ENCODE measurements at places on chromosomes 3 and 15. TPM values are rescaled to one million over a fixed set of nuclear protein-coding genes. Genes with fewer than 3 reads are reported as not detected.

Gene OSBPL10
- total RNA-seq, result 5.4 TPM

DNA sequence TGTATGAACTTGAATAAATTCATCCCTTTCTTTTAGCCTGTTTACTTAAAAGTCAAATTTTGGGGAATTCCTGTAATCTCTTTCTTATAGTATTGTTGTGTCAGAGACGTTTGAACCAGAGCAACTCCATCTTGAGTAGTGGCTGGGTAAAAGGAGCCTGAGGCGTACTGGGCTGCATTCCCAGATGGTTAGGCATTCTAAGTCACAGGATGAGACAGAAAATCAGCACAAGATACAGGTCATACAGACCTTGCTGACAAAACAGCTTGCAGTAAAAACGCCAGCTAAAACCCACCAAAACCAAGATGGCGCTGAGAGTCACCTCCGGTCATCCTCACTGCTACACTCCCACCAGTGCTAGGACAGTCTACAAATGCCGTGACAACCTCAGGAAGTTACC, 94.5 kb downstream of the P3H2 start:
- no peaks in the 10 kb centered on the region for H3K36me3 ChIP-seq
- no peak for DNase-seq
- H3K27ac ChIP-seq, result no peak overlapping the region
- no peak overlapping the region for H3K4me3 ChIP-seq
- H3K27me3 ChIP-seq, result peaks cover 46% of the 10 kb centered on the region

- H3K4me1 ChIP-seq, result no peaks in the 10 kb centered on the region
- no peak overlapping the region for H3K4me3 ChIP-seq
- no peak overlapping the region for H3K27ac ChIP-seq
- no peaks in the 10 kb centered on the region for H3K36me3 ChIP-seq
- H3K27me3 ChIP-seq, result peaks cover 3% of the 10 kb centered on the region
Measured at GRCh38 chr3:134330883-134331810, 43.1 kb downstream of the AMOTL2 start.

GRCh38 chr3:56303487-56303886, 164.8 kb downstream of the ERC2 start:
- H3K4me3 ChIP-seq, result no peak overlapping the region
- peaks cover 40% of the 10 kb centered on the region for H3K27me3 ChIP-seq
- H3K4me1 ChIP-seq, result no peaks in the 10 kb centered on the region

DNA sequence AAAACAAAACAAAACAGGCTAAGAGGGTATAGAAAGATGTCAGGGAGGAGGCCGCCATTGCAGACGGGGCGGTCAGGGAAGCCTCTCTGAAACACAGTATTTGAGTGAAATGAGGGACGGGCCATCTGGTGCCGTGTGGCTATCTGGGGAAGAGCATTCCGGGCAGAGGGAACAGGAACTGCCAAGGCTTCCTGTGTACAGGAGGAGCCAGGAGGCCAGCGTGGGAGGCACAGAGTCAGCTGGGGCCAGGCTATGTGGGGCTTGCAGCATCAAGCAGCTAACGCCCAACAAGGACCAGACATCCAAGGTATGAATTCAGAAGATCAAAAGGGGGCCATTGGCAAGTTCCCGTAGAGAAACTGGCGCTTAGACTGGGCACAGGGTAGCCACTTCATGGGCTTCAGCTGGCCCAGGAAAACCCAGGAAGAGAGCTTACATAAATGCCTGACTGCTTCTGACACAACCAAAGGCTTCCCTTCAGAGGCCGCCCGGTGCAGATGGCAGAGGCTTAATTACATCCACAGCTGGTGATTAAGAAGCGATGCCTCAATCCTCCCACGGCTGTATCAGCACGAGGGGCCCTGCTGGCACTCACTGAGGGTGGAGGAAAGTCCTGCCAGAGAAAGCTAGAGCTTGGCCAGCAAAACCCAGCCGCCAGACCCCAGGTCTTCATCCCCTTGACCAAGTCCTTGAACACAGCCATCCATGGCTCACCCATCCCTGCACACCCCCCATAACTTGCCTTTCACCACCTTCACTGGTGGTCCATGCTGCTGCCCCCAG, 144.9 kb downstream of the MEGF11 start:
- no peak overlapping the region for H3K27ac ChIP-seq
- no peaks in the 10 kb centered on the region for H3K36me3 ChIP-seq
- no peaks in the 10 kb centered on the region for H3K27me3 ChIP-seq
- no peak for DNase-seq
- no peak overlapping the region for H3K4me3 ChIP-seq

DNA sequence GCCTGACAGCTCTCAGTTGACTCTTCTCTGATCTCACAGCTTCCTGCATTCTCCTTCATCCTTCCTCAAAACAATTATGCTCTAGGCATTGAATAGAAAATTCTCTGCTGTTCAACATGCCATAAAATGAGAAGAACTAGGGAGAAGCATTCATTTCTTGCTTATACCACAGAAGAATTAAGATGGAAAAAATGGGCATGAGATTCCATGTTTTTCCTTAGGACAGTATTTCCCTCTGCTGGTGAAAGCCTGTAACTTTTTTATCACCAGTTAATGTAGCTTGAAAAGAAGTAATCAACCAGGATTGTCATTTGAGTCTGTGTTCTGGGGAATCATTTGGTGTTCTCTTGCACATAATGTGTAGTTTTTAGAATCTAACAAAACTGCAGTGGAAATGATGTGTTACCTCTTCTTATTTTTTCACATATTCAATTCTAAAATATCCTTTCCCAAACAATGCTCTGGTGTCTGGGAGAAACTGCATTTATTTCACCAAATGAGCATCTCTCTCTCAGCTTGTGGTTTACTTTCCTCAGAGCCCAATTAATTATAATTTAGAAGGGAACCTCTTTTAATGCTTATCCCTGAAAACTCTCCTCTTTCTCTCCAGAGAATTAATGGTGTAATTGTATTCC, 92.8 kb upstream of the DCBLD2 start:
- no peaks in the 10 kb centered on the region for H3K36me3 ChIP-seq
- no peaks in the 10 kb centered on the region for H3K27me3 ChIP-seq
- DNase-seq, result no peak
- H3K4me1 ChIP-seq, result no peaks in the 10 kb centered on the region

- no peak overlapping the region for H3K27ac ChIP-seq
- H3K4me1 ChIP-seq, result no peaks in the 10 kb centered on the region
- H3K36me3 ChIP-seq, result no peaks in the 10 kb centered on the region
- no peak overlapping the region for H3K4me3 ChIP-seq
- peaks cover 57% of the 10 kb centered on the region for H3K27me3 ChIP-seq
Measured at GRCh38 chr3:157543501-157544035, 40.4 kb upstream of the VEPH1 start.

Gene SLC12A1
- not detected for total RNA-seq

DNA sequence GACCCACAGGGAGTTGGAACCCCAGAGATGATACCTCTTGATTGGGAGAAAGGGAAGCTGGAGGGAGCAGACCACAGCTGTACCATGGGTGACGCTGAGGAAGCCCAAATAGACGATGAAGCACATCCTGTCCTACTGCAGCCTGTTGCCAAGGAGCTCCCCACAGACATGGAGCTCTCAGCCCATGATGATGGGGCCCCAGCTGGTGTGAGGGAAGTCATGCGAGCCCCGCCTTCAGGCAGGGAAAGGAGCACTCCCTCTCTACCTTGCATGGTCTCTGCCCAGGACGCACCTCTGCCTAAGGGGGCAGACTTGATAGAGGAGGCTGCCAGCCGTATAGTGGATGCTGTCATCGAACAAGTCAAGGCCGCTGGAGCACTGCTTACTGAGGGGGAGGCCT, 201.1 kb downstream of the AKAP13 start:
- H3K27ac ChIP-seq, result peak overlapping the region; percentile 90
- DNase-seq, result peak; percentile 25
- peak overlapping the region; percentile 72 for H3K4me3 ChIP-seq
- H3K36me3 ChIP-seq, result peaks cover 45% of the 10 kb centered on the region
- no peaks in the 10 kb centered on the region for H3K27me3 ChIP-seq

DNA sequence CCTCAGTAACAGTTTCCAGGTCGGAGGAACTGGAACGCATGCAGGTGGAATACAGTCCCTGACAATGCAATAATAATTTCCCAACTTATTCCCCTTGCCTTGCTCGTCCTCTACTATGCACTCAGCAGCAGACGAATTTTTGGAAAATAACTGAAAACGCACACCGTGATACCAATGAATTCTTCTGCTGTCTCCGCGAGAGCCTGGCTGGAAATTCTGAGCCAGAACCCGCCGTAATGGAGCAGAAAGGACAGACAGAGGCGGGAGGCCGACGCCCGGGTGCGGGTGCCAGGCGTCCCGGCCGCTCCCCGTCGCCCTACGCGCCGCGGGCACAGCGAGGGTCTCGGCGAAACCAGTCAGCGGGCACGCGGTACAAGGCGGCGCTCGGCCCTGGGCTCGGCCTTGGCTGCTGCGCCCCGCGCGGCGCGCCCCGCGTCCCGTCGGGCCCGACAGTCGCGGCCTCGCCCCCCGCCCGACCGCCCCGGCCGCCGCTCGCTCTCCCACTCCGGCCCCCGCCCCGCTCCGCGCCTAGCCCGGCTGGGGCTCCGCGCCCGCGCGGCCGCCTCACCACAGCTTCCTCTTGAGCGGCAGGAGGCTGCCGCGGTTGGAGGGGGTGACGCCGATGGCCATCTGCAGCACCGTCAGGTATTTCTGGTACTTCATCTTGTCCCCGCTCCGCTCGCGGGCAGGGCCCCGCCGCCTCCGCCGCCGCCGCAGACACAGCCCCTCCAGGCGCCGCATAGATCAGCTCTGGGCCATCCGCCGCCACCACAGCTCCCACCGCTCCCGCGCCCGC, 114.5 kb upstream of the GOLGA8J start:
- no peak overlapping the region for H3K27ac ChIP-seq
- no peak for DNase-seq
- H3K4me1 ChIP-seq, result no peaks in the 10 kb centered on the region
- H3K4me3 ChIP-seq, result no peak overlapping the region
- H3K27me3 ChIP-seq, result peaks cover 68% of the 10 kb centered on the region
- peaks cover 2% of the 10 kb centered on the region for H3K36me3 ChIP-seq

- no peaks in the 10 kb centered on the region for H3K4me1 ChIP-seq
- no peak overlapping the region for H3K27ac ChIP-seq
- DNase-seq, result no peak
- peaks cover 18% of the 10 kb centered on the region for H3K27me3 ChIP-seq
- H3K4me3 ChIP-seq, result no peak overlapping the region
Measured at GRCh38 chr15:40247406-40247971, 8.6 kb downstream of the PAK6 start.

- DNase-seq, result no peak
- no peak overlapping the region for H3K27ac ChIP-seq
- H3K27me3 ChIP-seq, result peaks cover 39% of the 10 kb centered on the region
- peak overlapping the region; percentile 75 for H3K4me3 ChIP-seq
- peaks cover 24% of the 10 kb centered on the region for H3K4me1 ChIP-seq
Measured at GRCh38 chr3:156605686-156606605, 51.0 kb upstream of the SSR3 start.

- H3K4me1 ChIP-seq, result peaks cover 4% of the 10 kb centered on the region
- no peaks in the 10 kb centered on the region for H3K36me3 ChIP-seq
- DNase-seq, result no peak
- H3K27me3 ChIP-seq, result peaks cover 34% of the 10 kb centered on the region
- H3K4me3 ChIP-seq, result no peak overlapping the region
Measured at GRCh38 chr3:184538666-184539431, 22.7 kb upstream of the EPHB3 start.

- H3K27me3 ChIP-seq, result no peaks in the 10 kb centered on the region
- no peaks in the 10 kb centered on the region for H3K4me1 ChIP-seq
- no peak overlapping the region for H3K27ac ChIP-seq
- no peaks in the 10 kb centered on the region for H3K36me3 ChIP-seq
Measured at GRCh38 chr3:19392150-19392549, 243.8 kb downstream of the KCNH8 start.

DNA sequence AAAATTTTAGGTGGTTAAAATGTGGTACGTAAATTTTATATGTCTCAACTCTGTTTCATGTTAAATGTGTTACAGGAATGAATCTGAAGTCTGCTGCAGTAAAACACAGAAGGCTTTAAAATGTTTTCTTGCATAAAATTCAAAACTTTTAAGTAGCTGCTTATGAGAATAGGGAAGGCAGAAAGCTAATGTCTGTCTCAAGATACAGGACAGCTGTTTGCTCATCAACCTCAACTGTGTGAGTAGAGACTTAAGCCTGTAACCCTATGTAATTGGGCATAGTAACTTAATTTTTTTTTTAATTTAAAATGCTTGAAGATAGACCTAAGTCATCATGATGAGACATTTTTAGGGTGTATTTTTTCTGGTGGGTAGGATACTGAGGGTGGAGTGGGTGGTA, 38.9 kb downstream of the ZFAND6 start:
- H3K27ac ChIP-seq, result no peak overlapping the region
- H3K4me1 ChIP-seq, result peaks cover 39% of the 10 kb centered on the region
- H3K4me3 ChIP-seq, result no peak overlapping the region
- peaks cover 7% of the 10 kb centered on the region for H3K36me3 ChIP-seq
- H3K27me3 ChIP-seq, result no peaks in the 10 kb centered on the region
- DNase-seq, result no peak

- H3K27me3 ChIP-seq, result no peaks in the 10 kb centered on the region
- peak overlapping the region; percentile 99 for H3K27ac ChIP-seq
- DNase-seq, result no peak
Measured at GRCh38 chr3:9791790-9792404, 376 bp downstream of the TADA3 start.

Gene SMCO1
- total RNA-seq, result not detected

DNA sequence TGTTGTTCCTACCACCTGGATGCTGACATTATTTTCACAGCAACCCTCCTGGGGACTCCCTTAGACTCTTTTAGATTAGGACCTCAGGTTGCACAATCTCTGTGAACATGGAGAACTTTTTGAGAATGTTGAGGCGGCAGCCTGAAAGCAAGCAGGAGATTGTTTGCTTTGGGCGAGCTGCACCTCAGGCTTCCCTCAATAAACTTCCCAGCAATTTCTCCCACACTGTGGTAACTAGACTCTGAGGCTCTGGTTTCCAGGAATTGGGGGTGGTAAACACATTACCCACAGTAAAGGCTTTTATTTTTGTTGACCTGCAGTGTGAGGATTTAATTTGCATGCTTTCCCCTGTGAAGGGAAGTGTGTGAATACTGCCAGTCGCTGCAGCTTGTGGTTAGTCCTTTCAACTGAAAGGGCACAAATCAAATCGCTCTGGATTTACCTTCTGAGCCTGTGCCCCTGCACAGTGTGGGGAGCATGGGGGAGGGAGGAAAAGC, 35.2 kb upstream of the SIAH2 start:
- H3K27me3 ChIP-seq, result peaks cover 13% of the 10 kb centered on the region
- no peak overlapping the region for H3K4me3 ChIP-seq
- H3K27ac ChIP-seq, result no peak overlapping the region
- DNase-seq, result no peak
- peaks cover 6% of the 10 kb centered on the region for H3K4me1 ChIP-seq
- H3K36me3 ChIP-seq, result no peaks in the 10 kb centered on the region

Gene PTH1R
- not detected for total RNA-seq

DNA sequence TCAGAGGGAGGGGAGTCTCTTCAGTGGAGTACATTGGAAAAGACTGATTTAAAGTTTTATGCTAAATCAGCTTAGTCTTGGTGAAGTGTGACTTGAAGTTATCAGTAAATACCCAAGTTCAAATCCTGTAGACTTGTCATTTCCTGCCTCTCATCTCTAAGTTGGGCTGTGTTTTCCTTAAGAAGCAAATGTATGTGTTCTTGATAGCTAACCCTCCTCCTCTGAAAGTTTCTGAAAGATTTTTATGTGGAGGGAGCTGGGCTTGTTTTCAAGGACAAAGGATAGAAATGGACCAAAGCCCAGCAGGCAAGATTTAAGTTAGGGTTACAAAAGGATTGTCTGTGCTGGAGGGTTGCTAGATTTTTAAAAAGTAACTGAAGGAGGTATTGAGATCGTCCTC, 4.2 kb downstream of the MAPKBP1 start:
- no peak overlapping the region for H3K27ac ChIP-seq
- peaks cover 10% of the 10 kb centered on the region for H3K36me3 ChIP-seq
- no peaks in the 10 kb centered on the region for H3K27me3 ChIP-seq

Gene TF
- total RNA-seq, result 0.08 TPM

Gene UROC1
- not detected for total RNA-seq

Gene BFSP2
- not detected for total RNA-seq

All from activated naive CD8-positive, alpha-beta T cell treated with anti-CD3 and anti-CD28 coated beads for 36 hours (primary cell).